Cardiac ventricle fibroblast (primary cell): ENCODE measurements at places on chromosomes 1 and 21. TPM values are rescaled to one million over a fixed set of nuclear protein-coding genes. Genes with fewer than 3 reads are reported as not detected.

Gene FMO5
- total RNA-seq: 0.93 and 1.8 TPM in 2 replicates

Gene OR2L13
- not detected in 2 replicates for total RNA-seq

Gene SPRR2A
- total RNA-seq: not detected in 2 replicates

Gene BOLA1
- total RNA-seq: 25.7 and 29.7 TPM in 2 replicates

Gene SZT2
- 14.7 and 17.2 TPM in 2 replicates for total RNA-seq

Gene IFI44
- 8.4 and 14.6 TPM in 2 replicates for total RNA-seq

Gene SFN
- total RNA-seq: not detected in 2 replicates

Gene GNAT2
- total RNA-seq: 0.68 TPM in 1 of 2 replicates, not detected in the other

Gene CLCNKB
- not detected in 2 replicates for total RNA-seq

Gene AMY2B
- total RNA-seq: 2.4 and 6.4 TPM in 2 replicates

Gene SCMH1
- total RNA-seq: 14.5 and 14.7 TPM in 2 replicates

Gene CFH
- 373 and 434 TPM in 2 replicates for total RNA-seq

Gene OLIG2
- not detected in 2 replicates for total RNA-seq

Gene KIF14
- 0.44 and 1.3 TPM in 2 replicates for total RNA-seq

Gene CD53
- total RNA-seq: not detected in 2 replicates

Gene LCE2C
- not detected in 2 replicates for total RNA-seq

Gene DFFB
- total RNA-seq: 3.9 and 4.5 TPM in 2 replicates

Gene OR2L3
- total RNA-seq: not detected in 2 replicates

Gene KRTAP10-10
- not detected in 2 replicates for total RNA-seq

Gene LEPROT
- 74.0 and 74.2 TPM in 2 replicates for total RNA-seq

Gene WNT2B
- 1.9 and 3.3 TPM in 2 replicates for total RNA-seq

Gene KIF21B
- total RNA-seq: 0.29 and 0.31 TPM in 2 replicates

Gene EDARADD
- total RNA-seq: 0.44 TPM in 1 of 2 replicates, not detected in the other

Gene S100A3
- total RNA-seq: 3.3 and 11.2 TPM in 2 replicates

Gene HLX
- 10.8 and 16.7 TPM in 2 replicates for total RNA-seq

Gene CDK11A
- 6.8 and 8.1 TPM in 2 replicates for total RNA-seq

Gene MATN1
- total RNA-seq: not detected in 2 replicates

Gene SAMD11
- total RNA-seq: 11.4 and 12.5 TPM in 2 replicates

Gene PLA2G4A
- 18.6 and 21.0 TPM in 2 replicates for total RNA-seq

Gene HRNR
- total RNA-seq: not detected in 2 replicates

Gene PLA2G5
- 6.5 and 10.0 TPM in 2 replicates for total RNA-seq

Gene TEDDM1
- total RNA-seq: not detected in 2 replicates

Gene TMEM125
- not detected in 2 replicates for total RNA-seq

Gene AMY1C
- total RNA-seq: not detected in 2 replicates

Gene CLCA4
- total RNA-seq: not detected in 2 replicates

Gene TAS1R1
- total RNA-seq: not detected in 2 replicates

Gene FLVCR1
- total RNA-seq: 1.6 and 3.0 TPM in 2 replicates

Gene FAM72B
- 0.10 and 0.12 TPM in 2 replicates for total RNA-seq

Gene SPRR4
- not detected in 2 replicates for total RNA-seq

Gene RSPH1
- not detected in 2 replicates for total RNA-seq

Gene OR10J1
- not detected in 2 replicates for total RNA-seq

Gene REN
- not detected in 2 replicates for total RNA-seq

Gene WDR64
- total RNA-seq: not detected in 2 replicates

Gene RCSD1
- total RNA-seq: 1.6 and 1.7 TPM in 2 replicates

Gene OR2T12
- not detected in 2 replicates for total RNA-seq

Gene CNTN2
- total RNA-seq: not detected in 2 replicates

Gene WNT9A
- 0.12 TPM in 1 of 2 replicates, not detected in the other for total RNA-seq

Gene LCE1F
- not detected in 2 replicates for total RNA-seq

Gene SSR2
- 460 and 537 TPM in 2 replicates for total RNA-seq

Gene ZFP69B
- total RNA-seq: 0.44 and 2.5 TPM in 2 replicates

Gene DIRAS3
- 4.4 and 6.2 TPM in 2 replicates for total RNA-seq

Gene HCRTR1
- total RNA-seq: not detected in 2 replicates

Gene AKNAD1
- total RNA-seq: 6.0 TPM in 1 of 2 replicates, not detected in the other
